ENCODE measurements at places on chromosomes 5 and 9.

GRCh38 chr5:65292196-65292595 lies 189.5 kb downstream of the ADAMTS6 start:
- H3K4me1 ChIP-seq: no peaks in the 10 kb centered on the region
- no peaks in the 10 kb centered on the region for H3K36me3 ChIP-seq
- DNase-seq: no peak
- no peaks in the 10 kb centered on the region for H3K27me3 ChIP-seq

- no peak overlapping the region for H3K27ac ChIP-seq
- H3K4me3 ChIP-seq: no peak overlapping the region
- H3K4me1 ChIP-seq: no peaks in the 10 kb centered on the region
- H3K36me3 ChIP-seq: no peaks in the 10 kb centered on the region
- DNase-seq: no peak
Measured at GRCh38 chr5:1131191-1131621, 19.3 kb upstream of the SLC12A7 start.

DNA sequence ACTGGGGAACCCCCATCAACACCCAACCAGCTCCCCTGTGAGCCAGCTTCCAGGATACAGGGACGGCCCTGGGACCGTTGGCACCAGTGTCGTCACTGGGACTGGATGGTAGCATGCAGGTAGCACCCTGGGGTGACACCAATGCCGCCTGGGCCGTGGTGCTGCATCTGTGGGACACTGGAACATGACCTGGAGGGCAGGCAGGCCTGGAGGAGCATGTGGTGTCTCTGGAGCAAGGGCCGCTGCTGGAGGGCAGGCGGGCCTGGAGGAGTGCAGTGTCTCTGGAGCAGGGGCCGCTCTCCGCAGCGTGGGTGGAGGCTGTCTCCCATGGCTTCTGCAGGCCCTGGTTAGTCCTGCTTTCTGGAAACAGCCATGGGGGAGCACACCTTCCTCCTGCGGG lies 13.1 kb downstream of the LPCAT1 start:
- H3K36me3 ChIP-seq: no peaks in the 10 kb centered on the region
- H3K4me1 ChIP-seq: peaks cover 3% of the 10 kb centered on the region
- no peak overlapping the region for H3K4me3 ChIP-seq
- H3K27me3 ChIP-seq: no peaks in the 10 kb centered on the region

DNA sequence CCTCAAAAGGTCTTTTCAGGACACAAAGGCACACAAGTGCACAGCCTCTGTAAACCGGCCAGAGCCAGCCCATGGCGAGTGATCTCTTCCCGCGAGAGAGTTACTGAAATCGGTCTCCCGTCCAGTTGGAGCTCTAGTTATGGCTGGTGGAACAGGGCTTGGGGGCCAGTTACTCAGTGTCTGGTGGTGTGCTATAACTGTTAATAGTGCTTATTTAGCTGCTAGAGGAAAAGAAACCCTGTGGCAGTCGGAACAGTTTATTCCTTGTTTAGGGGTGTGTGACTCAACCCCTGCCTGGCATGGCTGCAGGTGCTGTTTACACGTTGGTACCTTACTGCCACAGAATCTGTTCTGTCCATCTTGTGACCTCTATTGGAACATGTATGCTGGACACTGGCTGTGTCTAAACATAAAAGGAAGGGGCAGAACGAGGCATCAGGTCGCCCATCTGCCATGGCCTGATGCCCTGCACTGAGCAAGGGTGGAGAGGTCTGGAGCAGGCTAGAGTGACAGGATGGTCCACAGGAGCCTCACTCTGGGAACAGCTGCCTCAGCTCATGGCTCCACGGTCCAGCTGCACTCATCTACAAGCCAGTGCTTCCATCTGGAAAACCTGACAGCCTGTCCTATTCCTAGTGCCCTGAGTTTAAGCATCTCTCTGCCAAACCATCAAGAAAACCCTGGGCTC lies 49.6 kb upstream of the SIMC1 start:
- no peaks in the 10 kb centered on the region for H3K4me1 ChIP-seq
- H3K27ac ChIP-seq: no peak overlapping the region

DNA sequence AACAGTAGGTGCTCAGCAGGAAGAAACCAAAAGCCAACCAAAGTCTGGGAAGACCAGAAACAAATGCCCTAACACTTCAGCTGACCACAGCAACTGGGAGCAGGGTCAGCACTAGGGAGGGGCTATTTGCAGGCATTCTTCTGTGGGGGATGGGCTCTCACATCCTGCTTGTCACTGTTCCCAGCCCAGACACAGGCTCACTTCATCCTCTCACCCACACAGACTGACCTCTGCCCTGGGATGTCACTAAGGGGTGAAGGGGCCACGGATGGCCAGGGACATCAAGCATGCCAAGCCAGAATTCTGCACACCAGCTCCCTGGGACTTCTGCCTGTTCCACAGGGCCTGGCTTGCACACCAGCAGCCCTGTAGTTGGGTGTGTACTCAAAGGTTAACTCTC lies 28.7 kb downstream of the GFRA3 start:
- no peaks in the 10 kb centered on the region for H3K36me3 ChIP-seq
- H3K27ac ChIP-seq: no peak overlapping the region
- no peak for DNase-seq
- no peak overlapping the region for H3K4me3 ChIP-seq

DNA sequence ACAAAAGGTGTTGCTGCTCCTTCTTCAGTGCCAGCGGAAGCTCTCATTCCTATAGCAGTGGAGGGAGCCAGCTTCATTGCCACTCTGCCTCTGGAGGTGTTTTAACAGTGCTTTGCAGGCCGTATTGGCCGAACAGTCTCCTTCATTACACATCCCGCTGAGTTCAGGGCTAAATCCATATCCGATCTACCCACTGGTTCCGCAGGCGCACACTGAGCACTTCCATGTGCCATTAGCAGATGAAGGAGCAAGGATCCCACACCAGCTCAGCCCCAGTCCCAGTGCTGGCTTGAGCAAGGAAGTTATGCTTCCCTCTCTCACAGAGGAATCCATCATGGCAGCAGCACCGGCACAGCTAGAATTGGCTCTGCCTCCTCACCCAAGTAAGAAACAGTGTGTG lies 121.2 kb upstream of the IRX2 start:
- H3K4me1 ChIP-seq: no peaks in the 10 kb centered on the region
- no peaks in the 10 kb centered on the region for H3K27me3 ChIP-seq
- H3K36me3 ChIP-seq: no peaks in the 10 kb centered on the region
- H3K27ac ChIP-seq: no peak overlapping the region

- H3K36me3 ChIP-seq: peaks cover 21% of the 10 kb centered on the region
- peak overlapping the region; percentile 79 for H3K27ac ChIP-seq
- peak overlapping the region; percentile 86 for H3K4me3 ChIP-seq
- H3K4me1 ChIP-seq: peaks cover 35% of the 10 kb centered on the region
- no peak for DNase-seq
- peaks cover 7% of the 10 kb centered on the region for H3K27me3 ChIP-seq
Measured at GRCh38 chr9:6414247-6414641, 1.2 kb downstream of the UHRF2 start.
